Neural progenitor cell (in vitro differentiated cells): ENCODE measurements at places on chromosomes 16 and 17.

- DNase-seq = no peak
- no peak overlapping the region for H3K4me3 ChIP-seq
- peaks cover 16% of the 10 kb centered on the region for H3K4me1 ChIP-seq
- H3K27ac ChIP-seq = no peak overlapping the region
Observed at GRCh38 chr17:51739245-51739886, 419.1 kb downstream of the CA10 start.

GRCh38 chr17:77214743-77215142 is 74.0 kb downstream of the SEC14L1 start:
- no peak overlapping the region for H3K4me3 ChIP-seq
- no peaks in the 10 kb centered on the region for H3K27me3 ChIP-seq
- H3K27ac ChIP-seq = no peak overlapping the region
- no peaks in the 10 kb centered on the region for H3K4me1 ChIP-seq

GRCh38 chr17:42571435-42572225 is 4.7 kb downstream of the MLX start:
- peaks cover 8% of the 10 kb centered on the region for H3K4me1 ChIP-seq
- no peak for DNase-seq
- no peak overlapping the region for H3K27ac ChIP-seq
- H3K4me3 ChIP-seq = no peak overlapping the region
- H3K36me3 ChIP-seq = peaks cover 4% of the 10 kb centered on the region
- H3K27me3 ChIP-seq = no peaks in the 10 kb centered on the region

GRCh38 chr16:10683170-10683569 is 11.6 kb downstream of the TEKT5 start:
- H3K4me3 ChIP-seq = no peak overlapping the region
- DNase-seq = peak; percentile 59
- H3K4me1 ChIP-seq = peaks cover 11% of the 10 kb centered on the region
- H3K27ac ChIP-seq = no peak overlapping the region

DNA sequence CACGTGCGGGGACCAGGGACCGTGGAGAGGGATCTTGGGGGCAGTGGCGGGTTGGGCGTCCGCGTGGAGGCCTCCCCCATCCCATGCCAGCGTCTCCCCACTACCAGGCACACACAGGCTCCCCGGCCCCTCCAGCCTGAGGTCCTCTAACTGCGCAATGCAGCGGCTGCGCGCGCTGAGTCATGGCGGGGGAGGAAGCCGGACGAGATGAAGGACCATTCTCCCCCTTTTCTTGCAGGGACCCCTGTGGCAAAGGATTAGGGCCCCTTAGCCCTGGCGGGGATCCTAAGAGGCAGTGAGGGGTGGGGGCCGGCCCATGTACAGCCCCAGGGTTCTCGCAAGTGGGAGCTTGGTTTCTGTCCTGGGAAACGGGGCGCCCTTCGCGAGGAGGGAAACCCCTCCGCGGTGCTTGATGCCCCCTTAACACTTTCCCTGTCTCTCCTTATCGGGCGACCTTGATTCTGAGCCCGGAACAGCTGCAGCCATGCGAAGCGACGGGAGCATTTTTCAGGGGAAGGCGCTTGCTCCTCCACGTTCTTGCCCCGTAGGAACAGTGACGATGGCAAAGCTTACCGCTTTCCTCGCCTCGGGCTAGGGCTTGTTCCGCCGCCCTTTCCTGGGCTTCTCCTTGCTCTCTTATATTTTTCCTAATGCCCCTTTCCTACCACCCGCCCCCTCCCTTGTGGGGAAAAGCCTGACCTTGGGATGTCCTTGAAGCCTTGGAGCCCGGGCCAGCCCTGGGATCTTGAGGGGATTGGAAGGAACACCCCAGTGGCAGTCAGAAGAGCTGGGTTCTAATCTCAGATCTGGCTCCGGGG is 592 bp downstream of the ALDOA start:
- H3K36me3 ChIP-seq = peaks cover 13% of the 10 kb centered on the region
- DNase-seq = peak; percentile 58
- no peak overlapping the region for H3K27ac ChIP-seq
- peaks cover 28% of the 10 kb centered on the region for H3K4me1 ChIP-seq
- no peaks in the 10 kb centered on the region for H3K27me3 ChIP-seq
- H3K4me3 ChIP-seq = peak overlapping the region; percentile 92

GRCh38 chr17:36152639-36153120 is 23.8 kb downstream of the TBC1D3B start:
- no peaks in the 10 kb centered on the region for H3K36me3 ChIP-seq
- no peak for DNase-seq
- H3K4me1 ChIP-seq = no peaks in the 10 kb centered on the region
- peaks cover under 1% of the 10 kb centered on the region for H3K27me3 ChIP-seq
- H3K27ac ChIP-seq = no peak overlapping the region

GRCh38 chr17:69908626-69909368 is 166.2 kb upstream of the KCNJ16 start:
- H3K36me3 ChIP-seq = no peaks in the 10 kb centered on the region
- no peaks in the 10 kb centered on the region for H3K4me1 ChIP-seq
- no peak overlapping the region for H3K27ac ChIP-seq

GRCh38 chr16:72764015-72764654 is 283.8 kb downstream of the ZFHX3 start:
- peak overlapping the region; percentile 80 for H3K27ac ChIP-seq
- peak; percentile 15 for DNase-seq
- no peaks in the 10 kb centered on the region for H3K36me3 ChIP-seq
- no peaks in the 10 kb centered on the region for H3K27me3 ChIP-seq

- H3K27ac ChIP-seq = no peak overlapping the region
- H3K4me3 ChIP-seq = no peak overlapping the region
- no peaks in the 10 kb centered on the region for H3K27me3 ChIP-seq
- H3K4me1 ChIP-seq = no peaks in the 10 kb centered on the region
Observed at GRCh38 chr17:28492352-28493310, 13.5 kb upstream of the FOXN1 start.

GRCh38 chr16:86735727-86736126 is 157.4 kb downstream of the FOXL1 start:
- DNase-seq = no peak
- peaks cover 39% of the 10 kb centered on the region for H3K4me1 ChIP-seq
- H3K4me3 ChIP-seq = no peak overlapping the region
- no peaks in the 10 kb centered on the region for H3K36me3 ChIP-seq
- peaks cover 28% of the 10 kb centered on the region for H3K27me3 ChIP-seq

- no peaks in the 10 kb centered on the region for H3K4me1 ChIP-seq
- H3K4me3 ChIP-seq = no peak overlapping the region
- no peaks in the 10 kb centered on the region for H3K36me3 ChIP-seq
- no peak overlapping the region for H3K27ac ChIP-seq
- H3K27me3 ChIP-seq = no peaks in the 10 kb centered on the region
- DNase-seq = no peak
Observed at GRCh38 chr16:24890746-24891145, 45.0 kb downstream of the SLC5A11 start.

DNA sequence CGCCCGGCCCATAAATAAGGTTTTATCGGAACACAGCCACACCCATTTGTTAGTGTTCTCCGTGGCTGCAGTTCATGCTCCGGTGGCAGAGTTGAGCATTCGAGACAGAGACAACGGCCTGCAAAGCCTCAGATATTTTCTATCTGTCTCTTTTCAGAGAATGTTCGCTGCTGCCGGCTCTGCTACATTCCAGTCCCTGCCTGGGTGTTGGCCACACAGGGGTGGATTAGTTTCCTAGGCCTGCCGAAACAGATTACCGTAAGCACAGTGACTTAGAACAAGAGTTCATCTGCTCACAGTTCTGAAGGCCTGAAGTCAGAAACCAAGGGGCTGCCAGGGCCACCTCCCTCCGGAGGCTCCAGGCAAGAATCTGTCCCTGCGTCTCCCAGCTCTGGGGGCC is 19.1 kb upstream of the GSG1L start:
- peak; percentile 78 for DNase-seq
- H3K4me3 ChIP-seq = no peak overlapping the region
- H3K4me1 ChIP-seq = peaks cover 5% of the 10 kb centered on the region
- no peaks in the 10 kb centered on the region for H3K36me3 ChIP-seq
- no peaks in the 10 kb centered on the region for H3K27me3 ChIP-seq
- no peak overlapping the region for H3K27ac ChIP-seq

- DNase-seq = no peak
- H3K27ac ChIP-seq = no peak overlapping the region
- no peak overlapping the region for H3K4me3 ChIP-seq
- H3K4me1 ChIP-seq = no peaks in the 10 kb centered on the region
- no peaks in the 10 kb centered on the region for H3K27me3 ChIP-seq
Observed at GRCh38 chr17:13292291-13292690, 274.5 kb upstream of the ELAC2 start.

DNA sequence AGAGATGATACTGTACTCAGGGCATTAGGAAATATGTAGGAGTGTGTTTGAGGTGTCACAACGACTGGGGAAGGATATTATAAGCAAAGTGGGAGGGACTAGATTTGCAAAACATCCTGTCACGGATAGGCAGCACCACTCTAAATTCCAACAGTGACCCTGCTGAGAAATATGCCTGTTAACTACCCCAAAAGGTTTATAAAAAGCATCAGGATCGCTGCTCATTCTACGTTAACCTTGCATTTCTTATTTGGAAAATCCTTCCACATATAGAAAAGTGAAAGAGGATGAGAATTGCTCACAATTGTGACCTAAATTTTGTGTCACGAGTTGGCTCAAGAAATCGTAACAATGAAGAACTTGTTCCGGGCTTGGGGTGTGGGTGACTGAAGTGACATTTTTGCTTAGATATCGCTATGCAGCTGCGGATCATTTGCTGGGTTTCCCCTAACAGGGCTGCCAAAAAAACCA is 51.6 kb downstream of the N4BP1 start:
- H3K4me1 ChIP-seq = peaks cover 12% of the 10 kb centered on the region
- no peaks in the 10 kb centered on the region for H3K27me3 ChIP-seq
- peaks cover 13% of the 10 kb centered on the region for H3K36me3 ChIP-seq
- no peak overlapping the region for H3K4me3 ChIP-seq

DNA sequence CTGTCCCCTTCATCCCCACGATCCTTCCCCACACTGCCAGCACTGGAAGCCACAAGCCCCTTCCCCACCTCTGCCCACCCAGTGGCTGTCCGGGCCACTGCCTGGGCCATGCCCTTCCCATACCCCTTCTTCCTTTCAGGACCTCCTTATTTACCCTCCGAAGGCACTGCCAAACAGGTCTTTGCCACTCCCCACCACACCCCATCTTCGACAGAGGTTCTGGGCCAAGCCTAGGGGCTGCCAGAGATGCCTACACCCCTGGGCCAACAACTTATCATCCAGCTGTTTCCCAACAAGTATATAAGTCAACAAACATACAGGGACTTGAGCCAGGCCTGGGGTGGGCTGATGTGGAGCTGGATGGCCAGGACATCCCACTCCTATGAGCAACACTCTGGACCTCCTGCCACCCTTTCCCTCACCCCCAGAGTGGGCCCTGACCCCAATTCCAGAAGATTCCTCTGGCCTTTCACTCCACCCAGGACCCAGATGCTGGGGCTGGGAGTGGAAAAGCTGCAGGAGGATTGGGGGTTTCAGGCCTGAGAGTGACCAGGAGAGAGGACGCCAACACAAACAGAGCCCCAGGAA is 1.5 kb upstream of the PPP1R1B start:
- no peak overlapping the region for H3K27ac ChIP-seq
- H3K36me3 ChIP-seq = no peaks in the 10 kb centered on the region
- H3K27me3 ChIP-seq = peaks cover 79% of the 10 kb centered on the region
- H3K4me1 ChIP-seq = peaks cover 28% of the 10 kb centered on the region
- no peak overlapping the region for H3K4me3 ChIP-seq

DNA sequence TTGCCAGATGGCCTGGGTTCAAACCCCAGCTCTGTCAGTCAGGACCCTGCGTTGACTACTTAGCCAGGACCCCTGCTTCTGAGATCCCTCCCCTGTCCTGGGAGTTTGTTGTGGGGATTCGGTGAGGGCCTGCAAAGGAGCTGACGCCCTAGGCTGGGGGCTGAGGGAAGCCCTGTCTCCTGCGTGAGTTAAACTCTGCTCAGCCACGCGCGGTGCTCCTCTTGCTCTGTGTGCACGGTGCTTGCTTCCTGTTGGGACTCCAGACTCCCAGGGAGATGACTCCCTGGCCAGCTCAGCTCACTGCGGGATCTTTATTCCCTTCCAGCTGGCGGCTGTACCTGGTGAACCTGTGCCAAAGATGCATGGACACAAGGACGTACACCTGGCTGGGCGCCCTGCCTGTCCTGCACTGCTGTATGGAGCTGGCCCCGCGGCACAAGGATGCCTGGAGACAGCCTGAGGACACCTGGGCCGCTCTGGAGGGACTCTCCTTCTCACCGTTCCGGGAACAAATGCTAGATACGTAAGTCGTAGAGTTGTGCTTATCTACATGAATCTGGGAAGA is 37.4 kb downstream of the RNF213 start:
- H3K4me3 ChIP-seq = no peak overlapping the region
- no peak for DNase-seq
- no peak overlapping the region for H3K27ac ChIP-seq

DNA sequence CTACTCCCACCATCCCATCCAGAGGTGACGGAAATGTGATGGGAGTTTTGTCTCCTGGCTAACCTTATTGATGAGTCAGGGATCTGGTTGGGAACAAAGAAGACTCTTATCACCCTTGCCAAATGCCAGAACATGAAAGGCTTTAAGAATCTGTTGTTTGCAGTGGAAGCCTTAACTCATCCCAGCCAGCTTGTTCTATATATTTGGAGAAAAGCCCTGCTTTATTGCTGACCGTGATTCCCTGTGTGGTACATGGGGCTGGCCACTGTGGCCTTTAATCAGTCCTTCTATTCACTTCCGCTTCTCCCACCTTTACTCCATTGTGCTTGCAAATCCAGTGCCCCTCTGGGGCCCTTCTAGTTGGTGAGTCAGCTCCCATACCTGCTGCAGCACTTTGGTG is 156.6 kb downstream of the PHKB start:
- peak overlapping the region; percentile 35 for H3K27ac ChIP-seq
- H3K4me3 ChIP-seq = no peak overlapping the region
- peaks cover 10% of the 10 kb centered on the region for H3K4me1 ChIP-seq
- H3K36me3 ChIP-seq = no peaks in the 10 kb centered on the region

- H3K27ac ChIP-seq = no peak overlapping the region
- no peaks in the 10 kb centered on the region for H3K36me3 ChIP-seq
- no peak for DNase-seq
- no peaks in the 10 kb centered on the region for H3K4me1 ChIP-seq
- H3K4me3 ChIP-seq = no peak overlapping the region
Observed at GRCh38 chr17:36105781-36106492, 2.3 kb downstream of the CCL4 start.

- H3K4me3 ChIP-seq = no peak overlapping the region
- H3K27me3 ChIP-seq = no peaks in the 10 kb centered on the region
- peaks cover 44% of the 10 kb centered on the region for H3K4me1 ChIP-seq
- no peak for DNase-seq
Observed at GRCh38 chr17:81091774-81092517, 57.0 kb downstream of the BAIAP2 start.

GRCh38 chr17:49817993-49818392 is 29.5 kb downstream of the KAT7 start:
- peaks cover 46% of the 10 kb centered on the region for H3K4me1 ChIP-seq
- no peaks in the 10 kb centered on the region for H3K27me3 ChIP-seq
- H3K27ac ChIP-seq = no peak overlapping the region

GRCh38 chr16:47109361-47109760 is 34.4 kb downstream of the NETO2 start:
- H3K4me1 ChIP-seq = no peaks in the 10 kb centered on the region
- no peak overlapping the region for H3K27ac ChIP-seq
- peaks cover 6% of the 10 kb centered on the region for H3K36me3 ChIP-seq
- H3K27me3 ChIP-seq = no peaks in the 10 kb centered on the region
- no peak overlapping the region for H3K4me3 ChIP-seq

- no peak for DNase-seq
- H3K27ac ChIP-seq = no peak overlapping the region
- no peak overlapping the region for H3K4me3 ChIP-seq
- peaks cover 4% of the 10 kb centered on the region for H3K4me1 ChIP-seq
- H3K36me3 ChIP-seq = no peaks in the 10 kb centered on the region
Observed at GRCh38 chr16:87308826-87309225, 8.4 kb downstream of the C16orf95 start.
